ENCODE measurements at places on chromosomes 5 and 9.

GRCh38 chr5:130198927-130199326, 294.7 kb downstream of the CHSY3 start:
- peak; percentile 46 for DNase-seq

GRCh38 chr9:36924757-36925432, 109.2 kb downstream of the PAX5 start:
- DNase-seq = no peak

DNA sequence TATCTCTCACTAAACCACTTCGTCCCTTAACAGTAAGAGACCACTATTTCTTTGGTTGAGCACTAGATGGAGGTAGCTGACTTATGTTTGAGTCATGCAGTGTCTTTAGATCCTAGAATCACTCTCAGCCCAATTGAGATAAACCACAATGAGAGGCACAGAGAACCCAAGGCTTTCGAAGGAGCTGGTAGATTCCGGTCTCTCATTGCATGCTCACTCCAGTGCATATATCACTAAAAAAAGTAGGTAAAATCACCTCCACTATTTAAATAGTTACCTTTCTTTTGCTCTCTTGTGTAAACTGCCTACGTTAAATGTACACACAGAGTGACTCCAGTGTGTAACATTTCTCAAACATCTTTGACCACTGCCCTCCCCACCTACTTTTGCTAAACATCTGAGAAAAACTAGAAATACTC, 27.6 kb downstream of the ACTL7A start:
- DNase-seq = peak; percentile 48

GRCh38 chr5:32779754-32780415, 68.8 kb downstream of the NPR3 start:
- no peak for DNase-seq

- no peak for DNase-seq
Measured at GRCh38 chr5:147375151-147375550, 134.7 kb downstream of the DPYSL3 start.

DNA sequence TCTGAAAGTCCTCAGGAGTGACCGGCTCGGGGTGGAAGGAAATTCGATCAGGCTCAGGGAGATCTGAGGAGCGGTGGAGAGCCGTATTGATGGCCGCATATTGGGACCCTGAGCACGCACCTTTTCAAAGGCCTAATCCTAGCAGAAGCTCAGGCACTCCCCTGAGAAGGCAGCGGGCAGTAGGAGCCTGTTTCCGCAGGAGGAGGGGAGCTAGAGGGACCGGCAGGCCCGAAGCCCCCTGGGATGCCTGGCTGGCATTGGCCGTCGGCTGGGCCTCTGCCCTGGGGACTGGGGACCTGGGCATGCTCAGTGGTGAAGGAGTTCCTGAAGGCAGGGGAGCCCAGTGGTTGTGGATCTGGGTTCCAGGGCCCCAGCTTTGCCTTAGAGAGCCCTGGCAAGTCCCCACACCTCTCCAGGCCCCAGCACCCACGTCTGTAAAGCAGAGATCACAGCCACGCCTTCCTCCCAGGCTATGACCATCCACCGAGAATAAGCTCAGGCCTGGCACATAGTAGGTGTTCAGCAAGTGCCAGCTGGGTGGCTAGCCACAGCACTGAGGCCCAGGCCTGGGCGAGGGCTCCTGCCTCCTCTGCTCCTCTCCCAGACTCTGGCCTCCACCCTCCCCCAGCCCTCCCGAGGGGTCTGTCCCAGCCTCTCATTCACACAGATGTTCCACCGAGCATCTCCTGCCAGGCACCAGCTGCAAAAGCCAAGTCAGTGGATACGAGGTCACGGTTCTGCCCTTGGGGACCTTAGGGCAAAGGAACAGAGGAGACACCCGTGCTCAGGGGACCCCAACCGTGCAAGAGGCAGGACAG, 17.2 kb upstream of the QRFP start:
- no peak for DNase-seq

GRCh38 chr9:71796100-71796767, 27.9 kb upstream of the CEMIP2 start:
- no peak for DNase-seq

DNA sequence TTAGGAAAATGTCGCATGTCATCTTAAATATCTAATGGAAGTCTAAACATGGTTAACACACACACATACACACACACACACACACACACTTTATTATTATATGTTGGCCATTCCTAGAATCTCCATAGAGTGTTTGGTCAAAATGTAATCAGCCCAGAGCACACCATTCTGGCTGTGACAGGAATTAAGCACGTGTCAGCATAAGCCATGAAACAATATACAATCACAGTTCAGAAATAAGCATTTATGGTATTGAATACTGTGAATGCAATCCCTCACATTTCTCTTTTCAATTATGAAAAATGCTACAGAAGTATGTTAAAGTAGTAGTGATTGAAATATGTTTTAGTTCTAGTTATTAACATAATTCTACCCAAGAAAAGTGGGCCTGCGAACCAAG, 611.6 kb downstream of the PRELID2 start:
- DNase-seq = no peak

DNA sequence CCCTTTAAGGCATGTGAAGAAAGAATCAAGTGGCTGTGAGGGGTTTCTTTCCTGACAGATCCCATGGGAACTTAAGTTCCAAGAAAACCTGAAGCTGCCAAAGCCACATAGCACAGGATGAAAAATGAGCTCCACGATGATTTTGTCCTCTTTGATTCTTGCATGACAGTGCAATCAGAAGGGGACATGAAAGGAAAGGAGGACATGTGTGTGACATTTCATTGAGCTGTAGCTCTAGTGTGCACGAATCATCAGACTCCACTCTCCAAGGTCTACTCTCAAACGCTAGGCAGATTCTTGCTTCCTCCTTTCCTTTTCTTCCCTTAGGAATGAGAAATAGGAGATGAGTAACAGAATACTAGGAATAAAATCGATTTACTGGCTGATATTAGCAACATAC, 142.0 kb downstream of the ZNF608 start:
- DNase-seq = peak; percentile 19

GRCh38 chr5:76742583-76742982, 26.7 kb downstream of the F2R start:
- DNase-seq = no peak

DNA sequence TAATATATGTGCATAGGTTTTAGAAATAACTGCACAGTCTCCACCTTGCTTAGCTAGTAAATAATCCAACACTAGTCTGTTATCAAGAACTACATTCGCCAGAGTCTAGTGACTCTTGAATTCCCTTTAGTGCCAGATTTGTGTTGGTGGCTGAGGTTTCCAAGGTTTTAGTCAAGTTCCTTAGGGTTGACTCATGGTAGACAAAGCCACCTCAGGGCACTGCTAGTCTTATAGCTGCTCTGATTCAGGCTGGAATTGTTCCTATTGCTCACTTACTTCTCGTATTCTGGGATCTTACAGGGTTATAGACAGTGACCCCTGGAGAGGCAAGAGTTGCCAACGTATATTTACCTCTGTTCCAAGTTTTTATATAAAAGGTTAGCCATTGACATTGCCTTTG, 1369.8 kb upstream of the CDH9 start:
- DNase-seq = no peak

DNA sequence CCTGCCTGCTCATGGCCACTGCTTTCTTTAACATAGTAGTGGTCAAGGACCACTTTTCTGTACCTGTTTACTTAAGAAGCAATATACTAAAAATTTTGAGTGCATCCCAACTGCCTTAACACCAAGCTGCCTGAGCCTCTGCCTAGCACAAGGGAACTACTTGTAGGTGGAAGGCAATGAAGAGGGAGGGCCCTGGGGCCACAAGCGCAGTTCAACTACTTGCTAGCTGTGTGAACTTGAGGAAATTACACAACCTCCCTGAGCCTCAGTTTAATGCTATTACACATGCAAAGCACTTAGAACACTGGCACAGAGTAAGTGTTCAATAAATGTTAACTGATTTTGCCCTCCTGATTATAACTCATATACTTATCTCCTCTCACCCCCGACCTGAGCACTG, 6.3 kb downstream of the ARL15 start:
- no peak for DNase-seq

- no peak for DNase-seq
Measured at GRCh38 chr5:11514705-11515432, 389.4 kb downstream of the CTNND2 start.

DNA sequence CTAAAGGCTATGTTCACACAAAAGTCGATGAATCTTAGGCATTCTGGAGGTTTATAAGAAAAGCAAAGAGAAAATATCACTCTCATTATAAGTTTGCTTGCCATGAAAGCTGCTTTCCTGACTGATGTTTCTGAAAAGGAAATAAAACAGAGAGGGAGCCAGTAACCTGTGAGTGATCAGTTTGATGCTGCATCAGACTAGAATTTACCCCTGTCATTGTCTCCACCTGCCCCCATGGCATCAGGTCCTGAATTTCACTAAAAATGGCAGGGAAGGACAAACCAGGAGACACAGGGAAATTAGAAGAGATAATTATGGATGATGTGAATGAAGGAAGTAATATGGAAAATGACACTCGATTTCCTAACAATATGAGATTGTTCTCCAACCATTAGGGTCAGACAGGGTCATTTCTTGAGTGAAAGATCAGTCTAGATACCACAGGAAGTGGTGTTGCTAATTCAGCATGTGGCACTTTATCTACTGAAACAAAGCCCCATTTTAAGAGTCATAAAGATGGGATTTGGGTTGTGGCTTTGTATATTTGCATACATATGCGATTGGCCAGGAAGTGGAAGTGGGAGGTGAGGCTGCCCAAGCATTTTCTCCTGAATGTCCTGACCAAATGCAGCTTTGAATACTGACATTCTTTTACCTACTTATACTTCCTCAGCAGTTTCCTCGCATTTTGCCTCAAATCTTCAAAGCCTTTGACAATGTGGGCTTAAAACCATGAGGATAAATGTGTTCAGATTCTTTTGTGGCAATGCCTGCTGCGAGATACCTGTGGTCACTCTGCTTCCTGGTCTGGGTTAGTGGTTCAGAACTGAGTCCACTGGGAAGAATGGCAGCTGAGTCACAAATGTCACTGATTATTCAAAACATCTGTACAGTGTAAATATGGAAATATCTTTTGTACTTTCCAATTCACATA, 29.7 kb downstream of the MEGF10 start:
- peak; percentile 8 for DNase-seq

- no peak for DNase-seq
Measured at GRCh38 chr5:125149527-125149926, 403.1 kb upstream of the ZNF608 start.

GRCh38 chr9:129270205-129270604, 92.1 kb upstream of the IER5L start:
- DNase-seq = no peak

DNA sequence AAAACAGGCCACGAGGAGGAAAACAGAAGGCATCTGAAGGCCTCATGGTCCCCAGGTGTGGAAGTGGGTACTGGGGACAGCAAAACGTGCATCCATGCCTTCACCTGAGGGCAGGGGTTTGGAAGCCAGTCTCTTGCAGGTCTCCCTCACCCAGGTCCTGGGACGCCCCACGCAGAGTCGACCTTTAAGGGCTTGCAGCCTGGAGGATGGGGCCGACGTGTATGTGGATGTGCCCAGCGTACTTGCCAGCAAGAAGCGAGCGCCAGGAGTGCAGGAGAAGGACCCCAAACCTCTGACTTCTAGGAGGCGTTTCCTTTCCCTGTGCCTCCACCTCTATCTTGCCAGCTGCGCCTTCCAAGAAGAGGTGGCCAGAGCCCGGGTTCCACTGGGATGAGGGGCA, 65.9 kb downstream of the OTULIN start:
- no peak for DNase-seq

DNA sequence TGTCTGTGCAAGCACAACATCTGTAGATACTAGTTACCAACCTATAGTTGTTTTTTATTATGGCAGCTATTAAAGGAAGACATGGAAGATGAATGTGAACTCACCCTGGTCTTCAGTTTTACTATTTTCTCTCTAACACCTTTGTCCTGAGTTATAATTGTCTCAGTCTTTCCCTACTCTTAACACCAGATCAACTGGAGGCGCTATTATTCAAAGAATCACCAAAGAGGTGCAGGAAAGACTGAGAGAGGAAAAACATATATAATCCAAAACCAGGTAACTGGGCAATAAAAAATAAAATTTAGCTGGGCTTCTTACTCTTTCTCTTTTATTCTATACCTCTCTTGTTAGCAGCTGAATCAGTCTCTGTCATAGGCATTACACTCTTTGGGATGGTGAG, 134.2 kb upstream of the C6 start:
- DNase-seq = no peak

DNA sequence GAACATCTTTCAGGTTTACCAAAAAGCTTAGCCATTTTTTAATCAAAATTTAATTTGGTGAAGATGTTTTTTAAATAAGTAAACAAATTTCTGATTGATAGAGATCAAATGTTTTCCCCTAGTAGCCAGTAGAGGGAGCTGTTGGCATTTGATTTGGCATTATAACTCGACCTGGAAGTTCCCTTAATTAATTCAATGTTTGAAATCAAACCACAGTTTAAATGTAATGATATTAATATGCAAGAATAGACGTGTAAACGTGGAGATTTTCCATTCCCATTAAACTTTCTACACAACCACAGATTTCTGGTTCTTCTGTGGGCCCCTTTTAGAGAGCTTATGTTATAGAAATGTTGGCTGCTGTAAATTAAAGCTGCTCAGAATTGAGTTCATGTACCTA, 148.1 kb upstream of the MPDZ start:
- peak; percentile 86 for DNase-seq

- no peak for DNase-seq
Measured at GRCh38 chr5:117594166-117594565, 1019.5 kb upstream of the SEMA6A start.

GRCh38 chr9:109733690-109734089, 46.3 kb upstream of the PALM2AKAP2 start:
- DNase-seq = no peak

- DNase-seq = no peak
Measured at GRCh38 chr9:95363051-95363841, 45.7 kb upstream of the FANCC start.

DNA sequence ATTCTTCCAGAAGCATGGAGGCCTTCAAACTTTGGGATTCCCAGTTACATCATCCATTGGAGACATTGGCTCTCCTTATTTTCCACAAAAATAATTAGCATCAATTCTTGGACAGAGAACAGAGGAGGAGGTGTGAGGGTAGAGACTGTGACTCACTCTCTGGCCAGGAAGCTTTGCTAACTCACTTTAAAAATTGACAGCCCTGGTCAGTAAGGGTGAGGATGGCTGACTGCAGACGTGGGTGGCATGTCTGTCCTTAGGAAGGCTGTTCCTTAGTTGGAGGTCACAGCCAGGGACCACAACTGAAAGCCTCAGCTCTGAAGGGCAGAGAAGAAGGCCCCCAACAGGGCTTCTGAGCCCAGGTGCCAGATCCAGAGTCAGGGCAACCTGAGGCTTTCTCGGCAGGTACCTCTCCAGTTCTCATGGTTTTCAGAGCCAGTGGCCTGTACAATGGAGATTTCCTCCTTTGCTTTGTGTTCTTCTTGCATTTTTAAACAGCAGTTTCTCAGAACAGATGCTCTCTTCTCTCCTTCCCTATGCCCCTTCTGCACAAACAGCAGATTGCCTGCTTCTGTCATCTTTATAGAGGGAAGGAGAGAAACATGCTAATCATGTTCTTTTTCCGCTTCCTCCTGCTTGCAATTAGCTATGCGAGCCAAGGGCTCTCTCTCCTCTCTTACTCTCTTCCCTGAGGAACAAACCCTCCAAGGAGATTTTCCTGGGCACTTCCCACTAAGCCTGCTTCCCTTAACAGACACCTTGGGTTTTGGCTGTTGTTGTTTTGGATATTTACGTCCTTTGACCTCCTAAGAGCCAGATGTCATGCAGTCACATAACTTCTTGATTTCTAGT, 92.5 kb upstream of the ZNF366 start:
- peak; percentile 48 for DNase-seq

Data from dermis microvascular lymphatic vessel endothelial cell (primary cell).